Activated T-helper 2 cell treated with anti-CD3 and anti-CD28 coated beads, Interferon-gamma antibody, Interleukin-2, Interleukin-4, amounts not matched to agents 10 μg/mL and 5 μg/mL and 100 μg/mL, durations not matched to agents 14 hours and 24 hours and 36 hours (primary cell): ENCODE measurements at places on chromosomes 5 and 9. TPM values are rescaled to one million over a fixed set of nuclear protein-coding genes. Genes with fewer than 3 reads are reported as not detected.

The SHISAL2B gene
- total RNA-seq: not detected in 2 replicates

The QRFP gene
- not detected in 2 replicates for total RNA-seq

The GRM6 gene
- total RNA-seq: not detected in 2 replicates

The PCDHA13 gene
- not detected in 2 replicates for total RNA-seq

The PDGFRB gene
- total RNA-seq: 0.46 and 1.3 TPM in 2 replicates

The GNA14 gene
- 0.09 TPM in 2 replicates for total RNA-seq

The TLE1 gene
- total RNA-seq: 0.14 and 0.41 TPM in 2 replicates

The C9orf43 gene
- 0.48 TPM in 2 replicates for total RNA-seq

The FOXD1 gene
- 0.11 and 0.25 TPM in 2 replicates for total RNA-seq

The FGF10 gene
- not detected in 2 replicates for total RNA-seq

The PAEP gene
- not detected in 2 replicates for total RNA-seq

The CDH6 gene
- not detected in 2 replicates for total RNA-seq

The AFAP1L1 gene
- not detected in 2 replicates for total RNA-seq

The PCDHGA4 gene
- total RNA-seq: 0.44 and 0.57 TPM in 2 replicates

The SOHLH1 gene
- not detected in 2 replicates for total RNA-seq

The CSF1R gene
- 0.18 and 0.27 TPM in 2 replicates for total RNA-seq

The MLLT3 gene
- 22.4 and 24.9 TPM in 2 replicates for total RNA-seq

The PDE8B gene
- total RNA-seq: 0.05 TPM in 1 of 2 replicates, not detected in the other

The COL23A1 gene
- total RNA-seq: not detected in 2 replicates

The GDA gene
- total RNA-seq: 0.07 TPM in 1 of 2 replicates, not detected in the other

The C6 gene
- not detected in 2 replicates for total RNA-seq

The BRD9 gene
- 72.9 and 73.2 TPM in 2 replicates for total RNA-seq

The DMRT3 gene
- not detected in 2 replicates for total RNA-seq

The TAS2R1 gene
- not detected in 2 replicates for total RNA-seq

The LOX gene
- not detected in 2 replicates for total RNA-seq

The SEMA5A gene
- total RNA-seq: 0.27 and 0.62 TPM in 2 replicates

The CSF2 gene
- total RNA-seq: 764 and 772 TPM in 2 replicates

The CDC20B gene
- total RNA-seq: 0.18 TPM in 1 of 2 replicates, not detected in the other

The SCGB3A2 gene
- not detected in 2 replicates for total RNA-seq

The SPATA6L gene
- 0.21 and 0.68 TPM in 2 replicates for total RNA-seq

The NFIB gene
- 0.02 TPM in 1 of 2 replicates, not detected in the other for total RNA-seq

The HMMR gene
- 39.3 and 40.3 TPM in 2 replicates for total RNA-seq

The TRIP13 gene
- total RNA-seq: 36.6 and 37.6 TPM in 2 replicates

The PIP5KL1 gene
- 1.4 and 3.4 TPM in 2 replicates for total RNA-seq

The NEUROG1 gene
- total RNA-seq: not detected in 2 replicates

The PCDHGB5 gene
- total RNA-seq: 0.62 and 0.92 TPM in 2 replicates

The IL13 gene
- total RNA-seq: 777 and 830 TPM in 2 replicates

The MRPS2 gene
- 61.7 TPM in 2 replicates for total RNA-seq

The SPINK7 gene
- not detected in 2 replicates for total RNA-seq

The OMD gene
- total RNA-seq: not detected in 2 replicates

The LCN6 gene
- total RNA-seq: not detected in 2 replicates
